ENCODE measurements at places on chromosomes 5 and 9.

GRCh38 chr5:177419046-177419445 is 7.4 kb upstream of the GRK6 start:
- H3K27ac ChIP-seq: no peak overlapping the region
- no peaks in the 10 kb centered on the region for H3K27me3 ChIP-seq
- H3K4me1 ChIP-seq: no peaks in the 10 kb centered on the region

- H3K27me3 ChIP-seq: no peaks in the 10 kb centered on the region
- H3K4me3 ChIP-seq: no peak overlapping the region
- H3K4me1 ChIP-seq: no peaks in the 10 kb centered on the region
- no peak for DNase-seq
- no peaks in the 10 kb centered on the region for H3K36me3 ChIP-seq
These were observed 12.9 kb downstream of the GLDC start for GRCh38 chr9:6632516-6633183.

DNA sequence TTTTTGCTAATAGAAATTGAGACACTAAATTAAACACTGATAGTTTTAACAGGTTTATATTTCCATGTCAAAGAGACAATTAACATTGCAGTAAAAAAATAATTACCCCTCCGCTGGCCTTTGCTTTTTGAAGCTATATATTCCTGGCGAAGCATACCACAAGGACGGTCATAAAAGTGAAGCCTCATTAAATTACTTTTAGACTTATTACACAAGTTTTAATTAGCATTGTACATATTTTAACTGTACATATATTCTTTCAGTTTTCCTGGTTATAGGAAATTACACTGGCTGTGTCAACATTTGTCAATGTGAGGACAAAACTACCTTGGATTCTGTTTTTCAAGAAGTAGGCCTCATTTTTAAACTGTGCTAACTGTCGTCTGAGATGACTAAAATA is 1.2 kb downstream of the CDKN2A start:
- H3K4me3 ChIP-seq: no peak overlapping the region
- no peak for DNase-seq
- no peaks in the 10 kb centered on the region for H3K36me3 ChIP-seq
- H3K27me3 ChIP-seq: peaks cover 20% of the 10 kb centered on the region
- H3K27ac ChIP-seq: no peak overlapping the region

GRCh38 chr9:111036429-111036789 is 1.9 kb downstream of the LPAR1 start:
- peaks cover 39% of the 10 kb centered on the region for H3K4me1 ChIP-seq
- peak; percentile 66 for DNase-seq

GRCh38 chr5:179435181-179435580 is 89.9 kb upstream of the ADAMTS2 start:
- H3K4me1 ChIP-seq: no peaks in the 10 kb centered on the region
- DNase-seq: no peak
- H3K36me3 ChIP-seq: no peaks in the 10 kb centered on the region

DNA sequence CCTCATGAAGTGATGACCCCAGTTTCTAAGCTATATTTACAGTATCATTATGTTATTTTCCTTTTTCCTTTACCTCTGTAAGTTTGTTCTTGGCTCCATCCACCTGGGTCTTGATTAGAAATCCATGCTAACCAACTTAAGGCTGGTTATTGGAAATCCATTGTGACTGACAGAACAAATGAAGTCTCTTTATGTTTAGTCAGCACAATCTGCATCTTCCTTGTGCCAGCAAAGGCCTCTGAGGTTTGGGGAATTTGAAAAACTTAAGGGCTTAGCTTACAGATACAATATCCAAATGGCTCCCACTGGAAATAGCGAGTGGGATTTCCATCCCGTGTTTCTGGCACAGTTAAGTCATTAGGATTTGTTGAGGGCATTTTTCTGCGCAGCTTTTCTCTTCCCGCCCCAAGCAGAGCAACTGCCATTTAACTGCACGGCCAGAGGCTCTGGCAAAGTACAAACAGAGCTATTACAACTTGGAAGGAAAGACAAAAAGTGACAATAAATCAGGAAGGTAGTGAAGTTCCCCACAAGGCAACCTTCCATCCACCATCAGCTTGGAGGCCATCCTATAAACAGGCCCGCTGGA is 64.2 kb downstream of the DCP2 start:
- no peaks in the 10 kb centered on the region for H3K27me3 ChIP-seq
- H3K27ac ChIP-seq: no peak overlapping the region
- peaks cover 4% of the 10 kb centered on the region for H3K4me1 ChIP-seq

DNA sequence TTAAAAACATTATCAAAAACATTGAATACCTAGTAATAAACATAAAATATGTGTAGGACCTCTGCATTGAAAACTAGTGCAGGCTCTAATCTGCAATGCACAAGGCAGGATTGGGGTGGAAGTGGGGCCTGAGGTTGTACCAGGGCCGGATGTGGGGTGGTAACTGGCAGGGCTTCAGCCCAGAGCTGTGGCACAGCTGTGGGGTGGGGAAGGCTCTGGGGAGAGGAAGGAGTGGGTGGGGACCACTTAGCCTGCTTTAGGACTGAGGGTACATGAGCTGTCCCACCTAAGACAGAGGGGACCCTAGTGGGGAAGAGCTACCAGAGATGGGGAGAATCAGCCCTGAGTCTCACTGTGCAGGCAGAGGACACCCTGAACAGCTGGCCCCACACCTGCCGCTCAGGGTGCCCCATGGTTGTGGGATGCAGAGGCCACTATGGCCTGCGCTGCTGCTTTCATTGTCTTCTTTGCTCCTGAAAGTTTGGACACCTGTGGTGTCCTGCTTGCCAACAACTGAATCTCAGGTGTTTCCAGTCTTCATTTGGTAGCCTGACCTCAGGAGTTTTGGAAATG is 311.4 kb downstream of the TLE4 start:
- no peak overlapping the region for H3K4me3 ChIP-seq
- no peaks in the 10 kb centered on the region for H3K4me1 ChIP-seq
- no peaks in the 10 kb centered on the region for H3K27me3 ChIP-seq

DNA sequence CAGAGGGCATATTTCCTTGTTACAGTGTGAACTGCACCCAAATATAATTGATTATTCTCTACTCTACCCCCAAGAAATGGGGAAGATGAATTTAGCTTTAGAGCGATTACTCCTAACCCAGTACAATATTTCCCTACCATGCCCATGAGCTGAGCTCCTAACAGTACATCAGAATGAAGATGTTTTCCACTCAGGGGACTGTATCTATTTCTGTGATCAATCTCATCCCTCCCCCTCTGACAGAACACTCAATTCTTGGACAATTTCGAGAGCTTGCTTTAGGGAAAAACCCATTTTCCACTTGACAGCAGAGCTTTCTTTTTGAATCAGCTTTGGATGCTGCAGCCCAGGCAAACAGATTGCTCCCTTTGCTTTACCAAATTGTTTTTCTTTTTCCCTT is 24.7 kb upstream of the TEX48 start:
- H3K27me3 ChIP-seq: no peaks in the 10 kb centered on the region
- H3K27ac ChIP-seq: no peak overlapping the region
- no peaks in the 10 kb centered on the region for H3K4me1 ChIP-seq
- H3K4me3 ChIP-seq: no peak overlapping the region
- no peak for DNase-seq

GRCh38 chr5:31962351-31962751 is 211.8 kb downstream of the GOLPH3 start:
- no peaks in the 10 kb centered on the region for H3K36me3 ChIP-seq
- H3K4me1 ChIP-seq: peaks cover 20% of the 10 kb centered on the region
- no peak for DNase-seq
- no peak overlapping the region for H3K4me3 ChIP-seq

- H3K27ac ChIP-seq: no peak overlapping the region
- no peak overlapping the region for H3K4me3 ChIP-seq
- H3K27me3 ChIP-seq: no peaks in the 10 kb centered on the region
These were observed 87.3 kb downstream of the INSYN2B start for GRCh38 chr5:169893010-169893409.

DNA sequence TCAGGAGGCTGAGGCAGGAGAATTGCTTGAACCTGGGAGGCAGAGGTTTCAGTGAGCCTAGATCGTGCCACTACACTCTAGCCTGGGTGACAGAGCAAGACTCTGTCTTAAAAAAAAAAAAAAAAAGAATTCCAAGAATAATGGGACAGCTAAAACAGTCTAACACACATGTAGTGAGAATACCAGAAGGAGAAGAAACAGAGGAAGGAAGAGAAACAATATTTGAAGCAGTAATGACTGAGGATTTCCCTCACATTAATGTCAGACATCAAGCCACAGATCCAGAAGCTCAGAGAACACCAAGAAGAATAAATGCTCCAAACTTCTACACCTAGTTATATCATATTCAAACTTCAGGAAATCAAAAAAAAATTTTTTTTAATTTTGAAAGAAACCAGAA is 47.1 kb upstream of the EFNA5 start:
- DNase-seq: no peak
- no peaks in the 10 kb centered on the region for H3K27me3 ChIP-seq

DNA sequence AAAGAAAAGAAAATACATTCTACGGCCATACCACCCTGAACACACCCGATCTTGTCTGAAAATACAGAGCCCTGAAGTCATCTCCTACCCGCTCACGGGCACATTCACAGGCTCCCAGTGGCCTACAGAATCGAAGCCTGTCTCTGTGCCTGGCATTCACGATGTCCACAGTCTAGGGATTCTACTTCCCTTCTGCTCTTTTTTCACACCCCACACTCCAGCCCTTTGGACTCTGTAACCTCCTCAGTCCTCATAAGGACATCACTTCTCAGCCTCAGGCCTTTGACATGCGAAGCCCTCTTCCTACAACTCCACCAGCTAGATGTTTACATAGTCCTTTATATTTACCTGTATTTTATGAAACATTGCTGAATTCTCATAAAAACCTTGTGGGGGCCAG is 77.8 kb downstream of the CSNK1A1 start:
- DNase-seq: no peak
- no peaks in the 10 kb centered on the region for H3K36me3 ChIP-seq
- peaks cover 14% of the 10 kb centered on the region for H3K4me1 ChIP-seq
- no peak overlapping the region for H3K27ac ChIP-seq
- H3K4me3 ChIP-seq: no peak overlapping the region
- H3K27me3 ChIP-seq: no peaks in the 10 kb centered on the region

DNA sequence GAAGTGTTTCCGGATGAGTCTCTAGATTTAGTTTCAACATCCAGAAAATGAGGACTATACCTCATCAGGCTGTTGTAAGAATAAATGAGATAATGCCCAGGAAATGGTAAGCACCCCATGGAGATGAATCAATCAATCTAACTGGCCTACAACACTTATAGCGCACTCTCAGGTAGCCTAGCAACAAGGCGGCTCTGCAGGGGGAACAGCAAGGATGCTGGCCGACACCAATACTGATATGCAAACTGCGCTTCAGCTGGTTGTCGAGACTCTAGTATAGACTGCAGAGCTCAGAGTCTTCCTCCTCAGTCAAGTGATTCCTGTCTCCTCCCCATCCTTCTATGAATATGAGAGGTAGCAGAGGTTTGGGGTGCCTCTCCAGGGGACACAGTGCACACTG is 218.8 kb upstream of the WWC1 start:
- no peaks in the 10 kb centered on the region for H3K27me3 ChIP-seq
- no peak overlapping the region for H3K27ac ChIP-seq
- H3K4me1 ChIP-seq: no peaks in the 10 kb centered on the region
- DNase-seq: no peak
- no peak overlapping the region for H3K4me3 ChIP-seq

GRCh38 chr9:28320616-28321015 is 747.3 kb upstream of the C9orf72 start:
- H3K36me3 ChIP-seq: no peaks in the 10 kb centered on the region
- H3K4me3 ChIP-seq: no peak overlapping the region
- H3K4me1 ChIP-seq: no peaks in the 10 kb centered on the region

DNA sequence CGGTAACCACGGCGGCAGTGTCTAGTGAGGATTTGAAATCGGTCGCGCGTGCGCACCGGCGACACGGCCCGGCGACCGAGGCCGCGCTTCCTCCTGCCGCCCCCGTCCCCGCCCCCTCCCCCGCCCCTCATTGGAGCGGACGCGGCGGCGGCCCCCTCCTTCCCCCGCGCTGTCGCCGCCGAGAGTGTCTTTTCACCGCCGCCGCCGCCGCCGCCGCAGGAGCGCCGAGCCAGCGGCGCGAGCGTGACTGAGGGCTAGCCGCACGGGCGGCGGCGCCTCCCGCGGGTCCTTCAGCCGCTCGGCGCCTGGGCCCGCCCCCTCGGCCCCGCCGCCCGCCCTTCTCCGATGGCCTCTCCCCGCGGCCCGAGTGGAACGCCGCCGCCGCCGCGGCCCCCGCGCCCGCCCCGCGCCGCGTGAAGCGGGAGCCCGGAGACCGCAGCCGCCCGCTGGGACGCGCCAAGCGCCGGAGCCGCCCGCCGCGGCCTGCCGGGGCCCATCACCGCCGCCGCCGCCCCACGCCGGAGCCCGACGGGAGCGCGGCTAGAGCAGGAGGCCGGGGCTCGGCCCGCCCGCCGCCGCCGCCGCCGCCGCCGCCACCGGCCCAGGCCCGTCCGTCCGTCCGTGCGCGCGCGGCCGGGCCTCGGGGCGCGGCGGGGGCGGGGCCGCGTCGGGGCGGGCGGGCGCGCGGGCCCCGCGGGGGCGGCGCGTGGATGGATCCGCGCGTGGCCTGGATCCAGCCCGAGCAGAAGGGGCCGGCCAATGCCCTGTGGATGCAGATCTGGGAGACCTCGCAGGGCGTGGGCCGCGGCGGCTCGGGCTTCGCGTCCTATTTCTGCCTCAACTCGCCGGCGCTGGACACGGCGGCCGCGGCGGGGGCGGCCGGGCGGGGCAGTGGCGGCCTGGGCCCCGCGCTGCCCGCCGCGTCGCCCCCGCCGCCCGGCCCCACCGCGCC is at the start of gene TENT4A:
Gene TENT4A, plus strand, starts transcription at position 159 of the 952 bp plus-strand sequence. Its CDS starts 552 bp downstream, at position 711.
- H3K27me3 ChIP-seq: no peaks in the 10 kb centered on the region
- peak within 1 kb of the TSS; percentile 89 for H3K27ac ChIP-seq
- peak within 1 kb of the TSS; percentile 75 for H3K4me3 ChIP-seq
- H3K4me1 ChIP-seq: peaks cover 48% of the 10 kb centered on the region

- H3K27ac ChIP-seq: no peak overlapping the region
- no peak for DNase-seq
- H3K27me3 ChIP-seq: no peaks in the 10 kb centered on the region
- peaks cover 98% of the 10 kb centered on the region for H3K36me3 ChIP-seq
- H3K4me3 ChIP-seq: no peak overlapping the region
- no peaks in the 10 kb centered on the region for H3K4me1 ChIP-seq
These were observed 25.4 kb upstream of the POMT1 start for GRCh38 chr9:131477367-131477766.

All from stomach (tissue), 19 donors.